ENCODE measurements at places on chromosomes 12 and 14. TPM values are rescaled to one million over a fixed set of nuclear protein-coding genes. Genes with fewer than 3 reads are reported as not detected.

DNA sequence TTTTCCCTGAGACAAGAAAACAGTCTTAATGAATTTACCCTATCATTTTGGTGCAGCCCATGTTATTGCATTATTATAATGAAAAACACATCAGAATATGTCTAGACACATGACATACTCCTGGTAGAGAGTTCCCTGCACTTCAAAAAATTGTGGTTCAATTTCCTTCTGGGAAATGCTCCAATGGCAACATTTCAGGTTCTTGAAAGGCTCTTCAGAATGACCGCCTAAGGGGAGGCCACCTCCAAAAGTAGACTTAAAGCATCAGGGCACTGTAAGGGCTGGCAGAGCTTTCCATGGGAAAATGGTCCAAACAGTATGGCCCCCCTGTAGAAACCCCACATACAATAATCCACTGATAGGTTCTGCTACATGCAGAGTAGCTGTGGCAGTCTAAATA lies 110.7 kb downstream of the SLC25A21 start:
- DNase-seq: no peak

GRCh38 chr14:60805841-60806430 lies 71.4 kb downstream of the MNAT1 start:
- no peak for DNase-seq

DNA sequence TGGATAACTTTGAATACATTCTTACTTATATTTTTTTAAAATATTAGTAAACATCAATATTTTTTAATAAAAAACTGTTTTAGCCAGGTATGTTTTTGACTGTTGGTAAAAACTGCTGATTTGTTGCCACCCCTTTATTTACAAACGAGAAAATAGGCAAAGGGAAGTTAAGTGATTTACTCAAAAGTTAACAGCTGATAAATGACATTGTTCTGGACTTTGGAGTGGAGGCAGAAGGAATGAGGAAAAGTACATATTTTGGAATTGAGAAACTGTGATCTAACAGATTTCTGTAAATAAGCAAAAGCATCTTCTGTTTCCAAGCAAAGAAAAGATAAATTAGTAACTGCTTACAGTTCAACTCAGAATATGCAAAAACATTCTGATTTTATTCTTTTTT lies 4.5 kb downstream of the AP5M1 start:
- no peak for DNase-seq

The RNASE7 gene
- polyA plus RNA-seq: not detected

Measured in spleen (tissue), 13 donors.